CMK (cell line): ENCODE measurements at places on chromosomes 3 and 15.

DNA sequence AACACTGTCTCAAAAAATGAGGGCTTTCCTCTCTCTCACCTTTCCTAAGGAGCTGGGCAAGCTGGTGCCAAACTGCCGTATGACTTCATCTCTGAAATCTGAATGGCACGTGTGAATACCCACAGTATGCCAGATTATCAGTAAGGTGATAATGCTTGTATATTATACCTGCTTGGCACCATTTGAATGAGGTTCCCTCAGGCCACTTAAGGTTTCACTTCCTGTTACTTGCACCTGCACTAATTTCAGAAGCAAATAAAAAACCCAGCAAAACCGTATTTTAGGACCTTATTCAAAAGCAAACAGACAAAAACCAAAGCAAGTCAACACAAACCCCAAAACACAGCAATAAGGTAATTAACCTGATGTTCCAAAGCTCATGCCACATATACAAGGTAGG is 19.7 kb downstream of the FOXP1 start:
- no peak for DNase-seq

GRCh38 chr3:65996589-65996988 is 42.1 kb downstream of the MAGI1 start:
- DNase-seq = no peak

DNA sequence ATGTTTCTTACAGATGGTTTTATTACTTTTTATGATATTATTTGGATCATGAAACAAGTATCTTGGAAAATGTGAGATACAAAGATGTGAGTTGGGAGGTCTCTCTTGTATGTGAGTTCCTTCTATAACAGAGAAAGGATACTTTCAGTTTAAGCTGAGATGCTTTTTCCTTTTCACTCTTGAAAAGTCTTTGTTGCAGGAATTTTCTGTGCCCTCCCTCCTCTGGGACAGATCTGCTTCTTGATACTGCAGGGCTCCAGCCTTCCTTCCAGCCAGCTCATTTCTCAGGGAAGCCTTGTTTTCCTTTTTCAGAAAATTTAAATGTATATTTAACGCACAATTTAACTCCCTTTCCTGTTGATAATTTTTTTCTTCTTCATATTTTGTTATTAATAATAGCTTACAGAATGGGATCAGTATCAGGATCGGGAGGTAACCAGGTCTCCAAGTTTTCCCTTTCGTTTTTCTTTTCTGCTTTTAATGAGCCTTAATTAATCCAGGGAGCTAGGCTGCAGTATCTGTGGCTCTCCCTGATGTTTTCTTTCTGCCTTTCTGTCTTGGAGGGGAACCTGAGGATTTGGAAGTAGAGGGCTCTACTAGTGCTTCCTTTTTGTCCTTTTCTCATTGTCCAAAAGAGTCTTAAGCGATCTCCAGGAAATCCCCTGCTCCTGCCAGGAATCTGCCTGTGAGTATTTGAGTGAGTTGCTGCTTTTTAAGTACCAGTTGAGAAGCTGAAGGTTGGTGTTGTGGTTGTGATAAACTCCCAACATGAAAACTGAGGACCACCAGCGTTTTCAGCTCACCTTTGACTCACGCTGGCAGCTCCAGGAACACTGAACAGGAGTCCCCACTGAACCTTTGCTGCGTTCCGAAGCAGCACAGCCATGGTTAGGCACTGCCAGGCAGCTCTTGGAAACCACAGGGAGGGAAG is 105.7 kb downstream of the IGF1R start:
- no peak for DNase-seq

GRCh38 chr3:136249593-136249992 is 547 bp upstream of the PCCB start:
- DNase-seq = no peak

GRCh38 chr3:62997369-62997768 is 122.2 kb upstream of the CADPS start:
- DNase-seq = no peak

DNA sequence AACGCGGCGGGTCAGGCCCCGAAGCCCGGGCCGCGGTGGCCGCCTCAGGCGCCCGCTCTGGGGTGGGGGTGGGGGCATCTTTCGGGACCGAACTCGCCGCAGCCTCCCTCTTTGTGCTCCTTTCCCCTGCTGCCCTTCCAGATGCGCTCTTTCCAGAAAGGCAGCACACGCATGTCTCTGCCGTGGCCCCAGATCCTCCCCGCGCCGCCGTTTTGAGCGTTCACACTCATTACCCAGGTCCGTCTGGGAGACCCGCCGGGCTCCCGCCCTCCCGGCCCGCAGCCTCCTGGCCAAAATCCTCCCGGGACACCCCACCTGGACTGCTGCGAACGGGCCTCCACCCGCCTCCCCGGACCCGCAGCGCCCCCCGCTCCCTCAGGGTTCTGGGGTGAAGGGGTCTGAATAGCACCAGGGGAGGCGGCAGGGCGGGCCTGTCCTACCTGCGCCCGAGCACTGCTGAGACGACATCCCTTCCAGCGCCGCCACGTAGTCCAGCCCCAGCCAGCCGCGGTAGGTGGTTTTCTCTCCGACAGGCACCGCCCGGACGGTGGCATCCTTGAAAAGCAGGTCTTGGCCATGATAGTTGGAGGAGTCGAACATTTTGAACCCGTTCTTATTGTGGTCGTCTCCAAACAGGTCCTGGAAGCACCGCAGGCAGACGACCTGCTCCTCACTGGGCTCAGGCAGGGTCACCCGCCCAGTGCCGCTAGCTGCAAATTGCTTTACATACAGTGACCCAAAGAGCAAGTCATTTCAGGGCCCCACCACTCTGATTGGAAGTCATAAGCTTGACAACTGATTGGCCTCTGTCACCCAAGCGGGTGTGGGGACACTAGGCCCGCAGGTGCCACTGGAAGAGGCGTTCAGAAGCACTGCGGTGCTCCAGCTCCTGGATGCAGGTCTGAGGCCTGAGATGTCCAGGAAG is 25.9 kb downstream of the MELTF start:
- no peak for DNase-seq

GRCh38 chr3:102129760-102130608 is 280.7 kb downstream of the NFKBIZ start:
- no peak for DNase-seq

DNA sequence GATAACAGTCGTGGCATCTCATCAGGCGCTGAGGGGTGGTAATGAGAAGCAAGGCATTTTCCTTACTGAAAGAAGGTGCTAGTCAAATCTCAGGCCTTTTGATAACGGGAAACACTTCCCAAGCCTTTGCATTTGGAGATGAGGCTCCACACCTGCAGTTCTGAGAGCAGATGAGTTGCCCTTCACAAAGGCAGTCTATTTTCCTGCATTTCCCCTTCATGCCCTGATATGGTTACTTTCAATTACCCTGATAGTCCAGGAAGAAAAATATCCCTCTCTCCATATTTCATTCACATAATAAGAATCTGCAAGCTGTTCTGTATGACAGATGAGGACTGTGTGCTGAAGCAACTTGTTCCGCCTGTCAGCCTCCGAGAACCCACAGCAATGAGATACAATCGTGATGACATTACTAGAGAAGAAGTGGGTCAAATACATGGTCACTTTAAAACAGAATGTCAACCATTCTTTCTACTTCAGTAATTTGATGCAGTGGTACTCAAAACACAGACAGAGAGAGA is 25.0 kb downstream of the FHIT start:
- DNase-seq = no peak

DNA sequence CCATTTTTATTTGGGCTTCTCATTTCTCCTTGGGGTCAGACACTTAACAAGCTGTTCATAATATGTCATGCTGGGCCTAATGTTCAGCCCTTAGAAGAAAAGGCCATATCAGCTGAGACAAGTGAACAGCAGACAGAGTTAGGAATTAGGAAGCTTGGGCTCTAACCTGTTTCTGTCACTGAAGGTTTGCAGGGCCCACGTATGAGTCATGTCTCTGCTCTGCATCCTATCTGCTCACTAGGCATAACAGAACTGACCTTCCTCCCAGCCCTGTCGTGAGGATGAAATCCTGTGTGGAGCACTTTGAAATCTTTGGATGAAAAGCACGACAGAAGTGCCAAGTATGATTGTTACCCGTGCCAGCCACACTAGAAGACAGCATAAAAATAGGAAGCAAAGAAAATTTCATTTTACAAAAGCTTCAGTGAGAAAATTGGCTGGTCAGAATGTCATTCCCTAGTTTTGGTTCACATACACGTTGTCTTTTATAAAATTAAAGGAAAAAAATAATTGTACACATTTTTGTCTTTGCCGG is 26.5 kb upstream of the CD47 start:
- DNase-seq = no peak

DNA sequence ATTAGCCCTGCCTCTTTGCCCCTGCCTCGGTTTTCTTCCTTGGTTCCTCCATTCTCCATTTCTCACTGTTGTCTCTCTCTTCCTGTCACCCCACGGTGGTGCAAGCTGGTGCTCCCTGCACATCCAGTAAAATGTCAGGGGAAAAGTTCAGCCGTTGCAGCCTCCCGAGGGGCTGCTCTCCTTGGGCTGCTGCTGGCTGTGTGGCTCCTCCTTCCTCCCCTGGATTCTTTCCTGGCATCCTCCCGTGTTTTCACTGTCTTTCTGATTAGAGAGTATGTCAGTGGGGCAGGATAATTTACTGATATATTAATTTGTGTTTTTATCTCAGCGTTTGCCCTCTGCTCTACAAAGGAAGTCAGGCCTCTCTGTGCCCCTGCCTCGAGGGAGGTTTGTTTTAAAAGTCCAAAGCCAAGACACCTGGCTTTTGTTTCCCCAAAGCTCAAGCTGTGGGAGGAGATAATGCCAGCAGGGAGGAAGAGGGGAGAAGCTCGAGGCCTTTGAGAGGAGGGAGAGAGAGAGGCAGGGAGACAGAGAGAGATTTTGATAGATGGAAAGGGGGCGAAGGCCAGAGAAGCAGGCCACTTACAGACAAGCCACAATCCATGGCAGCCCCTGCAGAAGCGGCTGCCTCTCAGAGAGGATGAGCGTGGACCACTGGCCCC is 150.3 kb upstream of the NR2F2 start:
- no peak for DNase-seq

DNA sequence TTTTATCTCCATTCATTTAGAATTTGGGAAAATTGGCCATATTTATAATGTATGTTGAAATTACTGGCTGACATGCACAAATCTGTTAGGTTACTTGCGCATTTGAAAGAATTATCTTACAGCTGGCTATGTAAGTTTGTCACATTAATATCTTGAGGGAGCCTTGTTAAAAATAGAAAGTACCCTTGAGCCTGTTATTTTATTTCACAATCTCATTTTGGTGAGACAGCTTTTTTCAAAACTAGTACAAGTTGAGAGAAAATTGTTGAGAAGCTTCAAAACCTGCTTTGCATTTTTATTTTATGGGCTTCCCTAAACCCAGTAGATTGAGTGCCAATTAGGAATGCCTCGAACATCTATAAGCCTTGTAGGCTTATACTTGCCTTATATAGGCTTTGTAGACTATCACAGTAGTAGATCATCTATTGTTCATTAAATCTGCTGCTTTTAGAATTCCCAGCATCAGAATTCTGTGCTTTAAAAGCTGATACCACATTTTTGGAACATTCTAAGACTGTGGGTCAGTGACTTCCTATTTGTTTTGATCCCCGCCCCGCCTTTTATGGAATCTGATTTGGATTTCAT is 6.3 kb downstream of the IDH3A start:
- no peak for DNase-seq

GRCh38 chr3:186665625-186666188 is at the start of gene HRG:
Gene HRG (plus strand): TSS chr3:186666014. CDS start chr3:186666032, 18 bp downstream.
- DNase-seq = no peak

DNA sequence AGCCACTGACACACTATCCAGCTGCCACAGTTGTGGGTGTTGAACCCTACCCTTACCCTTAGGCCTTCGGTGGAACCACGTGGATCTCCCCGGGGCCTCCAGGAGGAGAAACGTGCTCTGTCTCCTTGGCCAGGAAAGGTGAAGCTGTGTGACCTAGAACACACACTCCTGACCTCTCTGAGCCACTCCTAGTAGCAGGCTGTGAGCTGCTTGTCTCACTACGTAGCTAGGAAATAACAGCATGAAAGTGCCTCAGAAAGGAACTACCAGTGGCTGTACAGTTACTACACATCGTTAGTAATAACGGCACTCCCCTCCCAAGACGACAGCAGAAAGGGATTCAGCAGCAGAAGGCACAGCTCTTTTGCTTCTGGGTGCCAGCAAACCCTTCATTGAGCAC is 36.2 kb upstream of the SLC6A6 start:
- DNase-seq = no peak

- no peak for DNase-seq
These were observed 7.5 kb downstream of the COLQ start for GRCh38 chr3:15513810-15514662.

- no peak for DNase-seq
These were observed 26.9 kb upstream of the TPM1 start for GRCh38 chr15:63015618-63016017.

- no peak for DNase-seq
These were observed 383.7 kb upstream of the CFAP20DC start for GRCh38 chr3:59433546-59433945.

DNA sequence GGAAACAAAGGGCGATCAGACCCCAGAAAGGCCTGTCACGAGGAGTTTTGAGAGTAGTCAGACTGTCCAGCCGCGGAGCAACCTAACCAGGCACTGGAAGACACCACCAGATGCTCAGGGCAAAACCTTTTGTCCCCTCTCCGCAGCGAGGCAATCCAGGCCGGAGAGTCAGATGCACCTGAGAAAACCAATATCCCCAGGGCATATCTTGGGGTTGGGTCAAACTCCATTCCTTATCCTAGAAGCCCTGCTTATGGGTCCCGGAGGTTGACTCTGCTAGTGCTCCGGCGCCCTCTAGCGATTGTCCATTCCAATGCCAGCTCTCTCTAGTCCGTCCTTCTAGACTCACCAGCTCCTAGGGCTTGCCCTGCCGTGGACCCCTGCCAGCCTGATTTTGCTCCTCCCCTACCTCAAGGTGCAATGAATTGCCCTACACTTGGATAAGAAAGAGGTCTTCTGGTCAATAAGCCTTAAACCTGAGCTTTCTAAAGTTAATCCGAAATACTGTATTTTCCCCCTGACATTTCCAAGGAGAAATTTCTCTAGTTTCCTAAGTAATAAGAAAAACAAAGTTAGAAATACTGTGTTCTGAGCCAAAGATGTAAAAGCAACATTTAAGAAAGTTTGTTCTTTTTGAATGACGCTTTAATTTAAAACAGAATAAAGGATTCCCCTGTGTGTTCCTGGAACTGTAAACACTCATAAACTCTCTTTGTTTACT is 5.5 kb downstream of the CPNE4 start:
- no peak for DNase-seq

DNA sequence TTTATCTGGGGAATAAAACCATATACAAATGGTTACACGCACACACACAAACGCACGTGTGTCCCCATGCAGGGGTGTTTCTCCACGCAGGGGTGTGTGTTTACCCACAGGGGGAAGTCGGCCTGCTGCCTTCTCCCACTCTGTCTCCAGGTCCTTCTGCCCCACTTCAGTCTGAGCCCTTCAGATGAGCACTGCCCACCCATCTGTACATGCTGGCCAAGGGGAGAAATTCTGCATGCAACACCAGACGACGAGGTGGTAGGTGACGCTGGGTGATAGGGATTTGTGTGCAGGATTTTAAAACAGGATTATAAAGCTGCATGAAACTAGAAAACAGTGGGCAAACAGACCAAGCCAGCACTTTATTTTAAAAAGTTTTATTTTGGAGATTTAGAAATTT is 122.5 kb downstream of the TJP1 start:
- DNase-seq = no peak

- DNase-seq = no peak
These were observed 372.0 kb downstream of the ZIC4 start for GRCh38 chr3:147034359-147034758.
